ENCODE measurements at places on chromosomes 5 and 9.

- DNase-seq: no peak
Observed at GRCh38 chr5:82676661-82677060, 398.5 kb upstream of the RPS23 start.

GRCh38 chr9:85108229-85108628 is 438.7 kb downstream of the NTRK2 start:
- no peak for DNase-seq

GRCh38 chr5:13567819-13568218 is 376.7 kb downstream of the DNAH5 start:
- DNase-seq: peak; percentile 97

DNA sequence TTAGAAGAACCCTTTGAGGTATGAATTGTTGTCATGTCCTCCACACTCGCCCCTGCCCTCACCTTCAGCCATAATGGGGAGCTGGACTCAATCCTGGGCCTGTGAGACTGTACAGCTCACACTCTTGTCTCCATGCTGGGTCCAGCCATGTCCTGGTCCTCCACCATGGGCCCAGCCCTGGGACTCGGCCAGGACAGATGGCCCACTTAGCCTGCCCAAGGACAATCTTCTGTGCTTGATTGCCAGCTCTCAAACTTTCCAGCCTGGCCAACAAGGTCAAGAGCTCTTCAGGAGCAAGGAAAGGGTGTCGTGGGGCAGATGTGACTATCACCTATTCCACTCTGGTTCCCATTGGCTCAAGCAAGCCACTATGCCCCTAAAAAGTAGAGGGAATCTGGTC is 90.8 kb downstream of the HRH2 start:
- no peak for DNase-seq

- no peak for DNase-seq
Observed at GRCh38 chr5:125050926-125051325, 304.5 kb upstream of the ZNF608 start.

DNA sequence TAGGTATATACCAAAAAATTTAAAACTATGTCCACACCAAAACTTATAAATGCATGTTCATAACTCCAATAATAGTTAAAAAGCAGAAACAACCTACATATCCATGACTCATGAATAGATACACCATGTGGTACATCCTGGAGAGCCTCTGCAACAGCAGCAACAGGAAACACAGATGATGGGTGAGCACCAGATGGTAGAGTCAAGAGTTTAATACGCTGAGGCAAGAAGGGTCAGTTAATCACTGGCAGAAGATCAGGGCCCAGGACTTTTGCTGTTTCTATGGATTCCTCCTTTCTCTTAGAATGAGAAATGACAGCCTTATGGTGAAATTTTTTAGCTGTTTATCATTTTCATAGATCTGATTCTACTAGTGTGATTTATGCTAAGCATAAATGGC is 351.8 kb upstream of the ADAMTSL1 start:
- DNase-seq: no peak

DNA sequence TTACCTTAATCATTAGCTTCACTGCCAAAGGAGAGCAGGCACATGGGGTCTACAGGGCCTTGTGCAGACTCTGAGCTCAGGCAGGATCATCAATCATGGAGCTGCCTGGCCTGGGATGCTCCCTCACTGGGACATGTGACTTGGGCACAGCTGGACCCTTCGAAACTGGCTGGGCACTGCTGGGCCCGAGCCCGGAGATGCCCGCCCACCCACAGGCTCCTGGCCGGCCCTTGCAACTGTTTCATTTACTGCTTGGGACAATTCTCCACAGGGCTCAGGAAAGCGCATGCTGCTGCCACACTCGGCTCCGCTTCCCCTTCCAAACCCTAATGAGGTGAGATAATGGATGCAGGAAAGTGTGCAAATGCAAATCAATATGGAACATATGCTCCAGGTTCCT is 387.5 kb downstream of the TRIM36 start:
- no peak for DNase-seq

DNA sequence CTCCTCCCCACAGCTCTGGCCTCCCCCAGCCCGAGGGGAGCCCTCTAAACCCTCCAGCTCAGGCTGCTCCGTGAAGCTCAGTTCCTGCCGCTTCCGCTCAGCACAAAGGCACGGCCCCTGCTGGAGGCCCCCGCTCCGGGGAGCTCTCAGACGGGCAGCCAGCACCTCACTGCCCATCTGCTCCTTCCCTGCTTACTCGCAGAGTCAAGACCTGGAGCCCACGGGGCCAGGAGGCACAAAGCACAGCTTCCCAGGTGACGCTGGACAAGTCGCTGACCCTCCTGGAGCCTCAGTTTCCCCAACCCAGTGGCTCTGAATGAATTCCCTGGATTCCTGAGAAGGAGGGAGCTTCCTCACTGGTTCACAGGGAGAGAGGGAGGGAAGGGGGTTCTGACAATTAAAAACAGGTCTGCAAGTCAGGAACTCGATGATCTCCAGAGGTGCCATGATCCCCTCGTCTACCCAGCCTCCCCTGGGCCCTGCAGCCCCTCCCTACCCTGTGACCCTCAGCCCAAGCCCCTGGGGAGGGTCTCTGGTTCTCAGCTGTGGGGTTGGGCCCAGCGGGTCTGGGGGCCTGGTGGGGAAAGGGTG is 36.2 kb downstream of the VAV2 start:
- peak; percentile 47 for DNase-seq

Measured in kidney tubule cell (primary cell).